ENCODE measurements at places on chromosomes 4 and X.

DNA sequence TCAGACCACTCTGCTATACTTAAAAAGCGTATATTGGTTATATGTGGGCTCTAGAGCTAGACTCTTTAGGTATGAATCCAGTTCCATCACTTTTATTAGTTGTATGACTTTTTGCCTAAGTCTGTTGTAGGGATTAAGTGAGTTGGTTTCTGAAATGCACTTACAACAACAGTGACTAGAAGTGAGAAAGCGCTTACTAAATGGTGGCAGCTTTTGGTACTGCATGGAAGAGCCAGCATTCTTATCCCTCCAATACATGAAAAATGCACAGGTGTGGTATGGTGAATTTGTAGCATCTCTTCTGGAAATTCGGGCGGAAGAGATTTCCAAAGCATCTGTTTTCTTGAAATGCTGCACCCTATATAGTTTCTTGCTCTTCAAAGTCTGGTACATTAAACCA lies 117.1 kb downstream of the SPANXA1 start:
- no peak for DNase-seq

DNA sequence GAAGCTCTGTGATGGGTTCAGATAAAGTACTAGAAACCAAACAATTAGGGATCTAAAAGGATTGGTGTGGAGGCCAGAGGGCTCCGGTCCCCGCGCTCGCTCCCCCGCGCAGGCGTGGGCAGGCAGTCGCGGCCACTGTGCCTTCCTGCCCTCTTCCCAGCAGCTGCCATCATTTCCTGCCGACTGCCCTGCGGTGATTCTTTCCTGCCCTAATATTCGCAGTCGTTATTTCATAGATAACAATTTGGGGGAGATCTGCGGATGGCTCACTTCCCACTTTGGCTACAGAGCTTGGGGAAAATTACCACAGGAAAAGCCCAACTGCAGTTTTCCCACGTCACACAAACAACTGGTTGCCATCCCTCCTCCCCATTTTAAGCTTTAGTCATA lies 2.2 kb downstream of the GRIA2 start:
- no peak for DNase-seq

DNA sequence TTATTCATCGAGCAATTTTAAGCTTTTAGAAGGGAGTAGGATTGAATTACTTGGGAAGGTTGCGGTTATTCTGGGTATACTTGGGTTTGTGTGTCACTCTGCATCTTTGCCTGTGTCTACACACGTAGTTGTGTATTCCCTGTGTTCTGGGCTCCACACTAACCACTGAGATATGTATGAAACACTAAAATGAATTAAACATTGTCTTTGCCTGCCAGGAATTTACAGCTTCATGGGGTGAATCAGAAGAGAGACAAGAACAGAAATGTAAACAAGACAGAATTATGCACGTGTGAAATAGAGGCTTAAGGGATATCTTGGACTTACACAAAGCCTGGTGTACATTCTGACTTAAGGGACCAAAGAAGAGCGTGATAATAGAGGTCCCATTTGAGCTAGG lies 228.5 kb downstream of the AFF2 start:
- no peak for DNase-seq

- no peak for DNase-seq
These were observed 261.6 kb downstream of the EVC2 start for GRCh38 chr4:5446595-5447226.

- DNase-seq = peak; percentile 31
These were observed 638 bp downstream of the BLTP1 start for GRCh38 chr4:122152711-122153226.

DNA sequence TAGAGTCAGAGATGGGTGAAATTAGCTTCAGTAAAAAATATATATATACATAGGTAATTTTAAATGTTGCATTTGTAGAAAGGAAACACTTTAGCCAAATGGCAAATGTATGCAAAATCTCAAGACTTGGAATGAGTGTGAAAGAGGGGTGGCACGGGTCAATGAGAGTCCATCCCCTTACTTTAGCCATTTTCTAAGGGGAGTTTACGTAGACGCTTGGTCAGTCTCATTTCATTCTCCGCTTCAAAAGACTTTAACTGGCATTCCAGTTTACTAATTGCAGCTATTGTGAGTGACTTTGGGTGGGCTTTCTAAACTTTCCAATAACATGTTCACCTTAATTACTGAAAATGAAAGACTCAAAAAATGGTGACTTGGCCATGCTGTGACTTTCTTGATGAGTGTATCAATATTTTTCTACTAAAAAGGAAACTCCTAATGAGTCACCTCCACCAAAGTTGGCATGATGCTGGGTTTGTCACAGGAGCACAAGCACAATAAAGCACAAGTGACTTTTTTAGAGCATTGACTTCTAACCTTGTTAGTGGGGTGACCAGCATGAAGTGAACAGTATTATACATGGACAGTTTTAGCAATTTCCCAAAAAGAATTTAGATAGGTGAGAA lies 356.0 kb upstream of the RASGEF1B start:
- no peak for DNase-seq

DNA sequence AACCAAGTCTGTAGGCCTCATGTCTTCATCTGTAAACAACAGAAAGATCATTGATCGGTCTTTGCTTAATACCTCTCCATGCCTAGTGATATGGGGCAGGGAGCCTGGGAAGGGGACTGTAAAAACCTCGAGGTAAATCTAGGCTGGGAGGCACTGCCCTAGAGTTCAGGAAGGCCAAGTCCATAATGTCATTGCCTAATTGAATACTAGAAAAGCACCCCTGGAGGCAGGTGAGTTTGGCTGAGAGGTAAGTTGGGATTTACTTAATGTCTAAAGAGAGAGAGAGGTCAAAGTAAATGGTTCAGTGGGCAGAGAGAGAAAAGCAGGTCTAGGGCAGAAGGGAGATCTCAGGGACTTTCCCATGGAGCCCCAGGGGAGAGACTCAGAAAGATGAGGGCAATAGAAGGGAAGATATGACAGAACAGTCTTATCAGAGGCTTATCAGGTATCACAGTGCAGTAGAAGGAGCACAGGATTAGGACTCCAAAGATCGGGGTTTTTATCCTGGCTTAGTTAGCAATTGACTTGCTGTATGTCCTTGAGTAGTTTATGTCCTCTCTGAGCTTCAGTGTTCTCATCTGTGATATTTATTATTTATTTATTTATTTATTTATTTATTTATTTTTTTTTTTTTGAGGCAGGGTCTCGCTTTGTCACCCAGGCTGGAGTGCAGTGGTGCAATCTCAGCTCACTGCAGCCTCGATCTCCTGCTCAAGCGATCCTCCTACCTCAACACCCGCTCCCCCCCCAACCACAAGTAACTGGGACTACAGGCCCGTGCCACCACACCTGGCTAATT lies 85.2 kb downstream of the SLC16A2 start:
- DNase-seq = no peak

- DNase-seq = no peak
These were observed 156.9 kb downstream of the NLGN4X start for GRCh38 chrX:6071731-6072130.

- DNase-seq = no peak
These were observed 171.8 kb downstream of the SOWAHB start for GRCh38 chr4:76726176-76726575.

- no peak for DNase-seq
These were observed 2.9 kb downstream of the TMSB4X start for GRCh38 chrX:12977761-12978204.

- DNase-seq = no peak
These were observed 491.1 kb downstream of the PACRGL start for GRCh38 chr4:21191317-21191716.

DNA sequence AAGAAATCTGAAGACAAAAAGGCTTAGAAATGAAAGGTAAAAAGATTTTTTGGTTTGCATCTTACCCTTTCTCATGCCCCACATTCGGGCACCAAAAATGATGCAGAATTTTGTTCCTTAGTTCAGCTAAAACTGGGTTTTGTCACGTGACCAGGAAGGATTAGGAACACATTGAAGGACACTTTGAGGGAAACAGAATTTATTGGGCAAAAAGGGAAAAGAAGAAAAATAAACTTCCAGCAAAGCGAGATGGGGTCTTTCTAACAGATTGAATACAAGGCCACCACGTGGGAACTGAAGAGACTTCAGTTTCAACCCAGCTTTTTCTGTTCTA lies 81.3 kb upstream of the SMARCA5 start:
- DNase-seq = no peak

- DNase-seq = no peak
These were observed 82.8 kb upstream of the HPF1 start for GRCh38 chr4:169840554-169840953.

DNA sequence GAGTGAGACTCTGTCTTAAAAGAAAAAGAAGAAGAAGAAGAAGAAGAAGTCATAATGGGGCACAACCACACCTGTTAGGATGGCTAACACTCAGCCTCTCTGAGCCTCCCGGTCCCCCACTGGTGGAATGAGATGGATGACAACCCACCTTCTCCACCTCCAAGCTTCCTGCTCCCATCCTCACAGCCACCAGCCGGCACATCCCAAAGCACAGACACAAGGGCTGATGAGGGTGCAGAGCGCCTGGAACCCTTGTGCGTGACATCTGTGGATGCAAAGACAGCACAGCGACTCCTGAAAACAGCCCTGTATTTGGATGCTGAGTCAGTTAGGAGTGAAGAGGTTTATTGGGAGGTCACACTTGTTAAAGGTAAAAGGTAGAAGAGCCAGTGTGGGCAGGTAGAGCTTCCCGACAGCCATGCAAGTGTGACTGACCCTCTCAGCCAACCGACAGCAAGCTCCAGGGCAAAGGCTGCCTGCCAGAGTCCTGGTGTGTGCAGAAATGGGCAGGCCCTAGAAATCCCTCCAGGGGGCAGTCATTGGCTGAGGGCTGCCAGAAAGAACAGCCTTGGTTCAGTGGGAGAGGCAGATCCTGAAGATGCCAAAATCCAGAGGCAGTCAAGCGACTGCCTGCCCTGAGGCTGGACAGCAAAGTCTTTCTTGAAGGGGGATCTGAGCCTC lies 26.6 kb upstream of the MAN2B2 start:
- no peak for DNase-seq

DNA sequence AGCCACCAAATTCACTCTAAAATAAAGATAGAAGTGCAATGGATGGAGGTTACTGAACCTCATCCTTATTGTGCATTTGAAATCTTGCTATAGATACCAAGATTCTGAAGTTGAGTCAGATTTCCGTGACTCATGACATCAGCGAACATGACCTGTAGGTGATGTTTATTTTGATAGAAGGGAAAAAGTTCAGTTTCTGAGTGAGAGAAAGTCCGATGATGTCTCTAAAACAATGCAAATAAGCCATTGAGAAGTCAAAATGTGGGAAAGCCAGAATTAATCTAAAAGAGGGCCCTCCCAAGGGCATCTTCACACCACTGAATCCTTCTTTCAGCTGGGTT lies 20.0 kb downstream of the PHOX2B start:
- DNase-seq = no peak

- no peak for DNase-seq
These were observed 372.9 kb upstream of the TENM3 start for GRCh38 chr4:181870326-181870725.

- DNase-seq = no peak
These were observed 228.2 kb downstream of the AFAP1 start for GRCh38 chr4:7711307-7711963.

- peak; percentile 31 for DNase-seq
These were observed 32.3 kb downstream of the MED28 start for GRCh38 chr4:17646693-17647092.

GRCh38 chrX:115521741-115522140 lies 39.2 kb upstream of the PLS3 start:
- no peak for DNase-seq

DNA sequence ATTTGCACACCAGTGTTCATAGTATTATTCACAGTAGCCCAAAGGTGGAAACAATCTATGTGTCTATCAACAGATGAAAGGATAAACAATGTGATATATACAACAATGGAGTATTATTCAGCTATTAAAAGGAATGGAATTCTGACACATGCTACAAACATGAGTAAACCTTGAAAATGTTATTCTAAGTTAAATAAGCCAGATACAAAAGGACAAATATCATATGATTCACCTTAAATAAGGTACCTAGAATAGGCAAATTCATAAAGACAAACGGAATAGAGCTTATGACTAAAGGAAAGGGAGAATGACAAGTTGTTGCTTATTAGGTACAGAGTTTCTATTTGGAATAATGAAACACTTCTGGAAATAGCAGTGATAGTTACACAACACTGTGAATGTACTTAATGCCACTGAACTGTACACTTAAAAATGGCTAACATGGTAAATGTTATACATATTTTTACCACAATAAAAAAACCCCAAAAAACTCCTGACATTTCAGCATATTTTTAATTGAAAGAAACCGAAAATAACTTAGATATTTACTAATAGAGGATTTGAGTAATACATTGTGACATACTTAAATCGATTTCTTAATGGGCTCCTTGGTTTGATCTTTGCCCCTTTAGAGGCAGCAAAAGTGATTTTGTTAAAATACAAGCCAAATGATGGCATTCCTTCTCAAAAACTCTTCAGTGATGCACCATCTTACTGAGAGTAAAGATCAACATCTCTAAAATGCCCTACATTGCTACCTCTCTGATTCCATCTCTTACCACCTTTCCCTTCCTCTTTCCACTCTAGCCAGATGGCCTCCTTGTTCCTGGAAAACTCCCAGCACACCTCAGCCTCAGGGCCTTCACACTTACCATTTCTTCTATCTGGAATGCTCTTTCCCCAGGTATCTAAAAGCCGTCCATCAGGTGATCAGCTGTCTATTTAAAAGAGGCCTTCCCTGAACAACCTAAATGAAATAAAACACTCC lies 8.6 kb upstream of the CYP2U1 start:
- no peak for DNase-seq

DNA sequence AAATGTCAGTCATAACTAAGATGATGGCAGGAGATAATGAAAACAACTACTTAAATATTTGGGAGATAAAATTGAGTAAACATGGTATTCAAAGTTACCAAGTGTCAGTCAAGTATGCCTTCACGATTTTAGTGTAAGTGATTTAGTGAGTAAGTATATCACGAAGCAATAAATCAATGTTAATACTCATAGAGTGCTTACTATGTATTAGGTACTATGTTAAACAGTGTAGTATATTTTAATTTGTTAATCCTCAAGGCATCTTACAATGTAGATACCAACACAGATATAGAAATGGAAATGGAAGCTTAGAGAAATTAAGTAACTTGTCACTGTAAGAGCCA lies 59.6 kb downstream of the ANXA3 start:
- no peak for DNase-seq

DNA sequence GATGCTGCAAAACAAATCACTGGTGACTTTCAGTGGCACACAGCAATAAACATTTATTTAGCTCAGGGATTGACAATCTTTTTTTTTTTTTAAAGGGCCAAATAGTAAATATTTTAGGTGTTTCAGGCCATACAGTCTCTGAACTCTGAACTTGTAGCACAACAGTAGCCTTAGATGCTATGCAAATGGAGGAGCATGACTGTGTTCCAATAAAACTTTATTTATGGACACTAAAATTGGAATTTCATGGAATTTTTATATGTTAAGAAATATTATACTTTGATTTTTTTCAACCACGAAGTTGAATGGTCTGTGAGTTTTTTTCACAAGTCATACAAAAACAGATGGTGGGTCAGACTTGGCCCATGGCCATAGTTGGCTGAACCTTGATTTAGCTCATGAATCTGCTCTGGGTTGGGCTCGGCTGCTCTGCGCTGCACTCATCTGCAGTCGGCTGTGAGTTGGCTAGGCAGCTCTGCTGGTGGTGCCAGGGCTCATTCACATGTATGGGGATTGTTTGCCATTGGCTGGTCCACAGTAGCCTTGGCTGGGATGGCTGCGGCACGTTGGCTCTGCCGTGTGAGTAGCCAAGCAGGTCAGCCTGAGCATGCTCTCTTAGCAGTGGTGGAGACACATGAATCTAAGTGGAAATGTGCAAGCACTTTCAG lies 231.7 kb upstream of the PGRMC2 start:
- no peak for DNase-seq

- DNase-seq = no peak
These were observed 509.7 kb downstream of the SMARCA1 start for GRCh38 chrX:129013574-129013973.

All from mucosa of gallbladder (tissue), 1 donor.